ENCODE measurements at places on chromosomes 11 and 22.

DNA sequence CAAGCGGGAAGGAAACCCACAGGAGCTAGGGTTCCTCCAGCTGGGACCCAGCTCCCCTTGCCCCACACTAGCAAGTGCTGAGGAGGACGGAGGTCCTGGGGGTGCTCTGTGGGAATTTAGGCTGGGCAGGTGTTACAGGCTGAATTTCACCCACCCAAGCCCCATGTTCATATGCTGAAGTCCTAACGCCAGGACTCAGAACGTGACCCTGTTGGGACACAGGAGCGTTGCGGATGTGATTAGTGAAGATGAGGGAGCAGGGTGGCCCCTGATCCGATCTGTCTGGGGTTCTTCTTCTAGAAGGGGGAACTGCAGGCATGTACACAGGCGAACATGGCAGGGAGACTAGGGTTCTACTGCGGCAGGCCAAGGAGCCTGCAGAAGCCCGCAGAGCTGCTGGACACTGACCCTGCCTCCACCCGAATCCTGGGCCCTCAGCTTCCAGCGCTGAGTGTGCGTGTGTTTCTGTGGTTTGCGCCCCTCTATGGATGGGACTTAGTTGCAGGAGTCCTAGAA, 103.4 kb upstream of the FGF3 start:
- no peak for DNase-seq

DNA sequence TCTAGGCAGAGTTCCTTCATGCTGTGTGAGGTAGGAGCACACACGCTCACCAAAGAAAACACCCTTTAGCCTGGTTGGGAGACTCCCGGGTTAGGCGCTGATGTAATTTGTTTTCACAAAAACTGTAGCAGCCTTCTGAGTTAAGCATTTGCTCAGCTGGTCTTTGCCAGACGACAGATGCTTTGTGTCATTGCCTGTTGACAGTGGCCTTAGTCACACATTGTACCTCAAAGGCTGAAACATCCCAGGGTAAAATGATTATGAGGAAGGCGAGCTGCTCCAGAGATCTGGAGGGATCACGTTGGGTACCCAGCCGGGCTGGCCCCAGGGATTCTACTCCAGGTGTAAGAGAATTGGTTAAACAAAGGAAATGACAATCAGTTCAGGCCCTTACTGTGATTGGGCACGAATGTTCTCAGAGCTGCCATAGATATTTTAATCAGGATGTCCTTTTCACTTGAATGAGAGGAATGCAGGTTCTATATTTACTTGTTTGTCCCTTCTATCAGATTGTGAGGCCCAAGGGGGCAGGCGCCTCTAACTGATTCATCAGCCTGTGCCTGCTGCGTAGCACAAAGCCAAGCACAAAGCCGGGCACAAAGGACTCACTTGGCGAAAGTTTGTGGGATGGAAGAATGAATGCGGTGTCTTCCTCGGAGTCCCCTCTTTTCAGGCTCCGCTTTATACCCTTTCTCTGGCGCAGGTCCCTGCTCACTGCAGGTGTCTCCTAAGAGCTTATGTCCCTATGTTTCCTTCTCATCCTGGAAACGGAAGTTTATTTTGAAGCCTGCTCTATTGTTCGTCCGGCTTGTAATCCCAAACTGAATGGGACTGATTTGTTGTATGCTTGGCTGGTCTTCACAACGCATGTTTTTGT, 47.1 kb downstream of the ADM start:
- DNase-seq: peak; percentile 96

DNA sequence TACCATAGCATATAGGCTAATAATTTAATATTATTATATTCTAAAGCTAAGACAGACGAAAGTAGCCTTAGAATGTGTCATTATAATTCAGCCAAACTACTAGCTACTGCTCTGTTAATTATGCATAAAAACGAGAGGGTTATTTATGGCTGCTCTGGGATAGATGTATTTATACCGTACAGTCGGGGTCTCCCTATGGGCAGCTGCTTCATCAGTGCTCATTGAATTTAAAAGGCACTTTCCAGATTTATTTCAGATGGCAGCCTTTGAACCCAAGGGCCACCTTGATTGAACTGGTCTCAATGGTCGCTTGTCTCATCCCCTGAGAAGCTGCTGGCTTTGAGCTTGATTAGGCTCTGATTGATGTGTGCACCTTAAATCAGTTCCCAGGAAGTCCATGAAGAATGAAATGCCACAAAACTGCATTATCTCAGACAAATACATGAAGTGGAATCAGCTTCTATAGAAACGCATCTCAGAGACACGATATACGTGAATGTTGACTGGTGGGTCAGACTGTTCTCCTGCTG, 377.6 kb downstream of the LRRC4C start:
- DNase-seq: no peak

- no peak for DNase-seq
These were observed 1433.8 kb downstream of the BRD1 start for GRCh38 chr22:48393885-48394284.

DNA sequence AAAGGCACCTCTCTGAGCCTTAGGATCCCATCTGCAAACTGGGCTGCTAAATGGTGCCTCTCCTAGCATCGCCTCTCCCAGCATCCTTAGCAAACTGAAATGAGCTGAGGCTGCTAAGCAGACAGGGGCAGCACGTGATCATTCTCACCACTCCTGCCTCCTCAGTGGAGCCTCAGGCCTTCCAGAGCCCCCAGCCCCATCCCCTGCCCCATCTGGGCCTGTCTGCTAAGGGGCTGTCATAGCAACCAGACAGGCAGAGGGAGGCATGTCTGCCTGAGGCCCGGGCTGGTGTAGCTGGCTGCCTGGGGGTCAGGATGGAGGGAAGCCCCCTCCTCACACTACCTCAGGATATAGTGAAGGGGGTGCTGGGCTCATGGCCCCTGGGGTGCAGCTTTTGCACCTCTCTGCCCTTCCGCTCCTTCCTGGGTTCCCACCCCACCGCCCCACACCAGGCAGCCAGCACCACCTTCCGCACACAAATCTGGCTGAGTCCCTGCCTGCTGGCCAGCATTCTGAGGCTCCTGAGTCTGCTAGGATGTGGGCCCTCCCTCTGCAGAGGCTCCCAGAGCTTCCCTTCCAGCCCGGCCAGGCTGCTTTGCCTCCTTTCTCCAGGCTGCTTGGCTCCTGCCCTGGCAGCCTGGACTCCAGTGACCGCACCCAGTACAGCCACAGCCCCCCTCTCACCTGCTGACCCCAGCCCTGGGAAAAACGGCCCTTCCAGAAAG, 47.5 kb upstream of the TTLL12 start:
- no peak for DNase-seq

- DNase-seq: no peak
These were observed 8.8 kb upstream of the SEC14L4 start for GRCh38 chr22:30514252-30514651.

- no peak for DNase-seq
These were observed 366.9 kb downstream of the BRD1 start for GRCh38 chr22:49460592-49461281.

GRCh38 chr11:131584785-131585592, 214.6 kb downstream of the NTM start:
- DNase-seq: peak; percentile 91

- no peak for DNase-seq
These were observed 20.0 kb upstream of the TUB start for GRCh38 chr11:8060801-8061554.

- no peak for DNase-seq
These were observed 24.8 kb downstream of the DCUN1D5 start for GRCh38 chr11:103067118-103067517.

GRCh38 chr11:13963949-13964770, 1.6 kb downstream of the SPON1 start:
- DNase-seq: peak; percentile 79

DNA sequence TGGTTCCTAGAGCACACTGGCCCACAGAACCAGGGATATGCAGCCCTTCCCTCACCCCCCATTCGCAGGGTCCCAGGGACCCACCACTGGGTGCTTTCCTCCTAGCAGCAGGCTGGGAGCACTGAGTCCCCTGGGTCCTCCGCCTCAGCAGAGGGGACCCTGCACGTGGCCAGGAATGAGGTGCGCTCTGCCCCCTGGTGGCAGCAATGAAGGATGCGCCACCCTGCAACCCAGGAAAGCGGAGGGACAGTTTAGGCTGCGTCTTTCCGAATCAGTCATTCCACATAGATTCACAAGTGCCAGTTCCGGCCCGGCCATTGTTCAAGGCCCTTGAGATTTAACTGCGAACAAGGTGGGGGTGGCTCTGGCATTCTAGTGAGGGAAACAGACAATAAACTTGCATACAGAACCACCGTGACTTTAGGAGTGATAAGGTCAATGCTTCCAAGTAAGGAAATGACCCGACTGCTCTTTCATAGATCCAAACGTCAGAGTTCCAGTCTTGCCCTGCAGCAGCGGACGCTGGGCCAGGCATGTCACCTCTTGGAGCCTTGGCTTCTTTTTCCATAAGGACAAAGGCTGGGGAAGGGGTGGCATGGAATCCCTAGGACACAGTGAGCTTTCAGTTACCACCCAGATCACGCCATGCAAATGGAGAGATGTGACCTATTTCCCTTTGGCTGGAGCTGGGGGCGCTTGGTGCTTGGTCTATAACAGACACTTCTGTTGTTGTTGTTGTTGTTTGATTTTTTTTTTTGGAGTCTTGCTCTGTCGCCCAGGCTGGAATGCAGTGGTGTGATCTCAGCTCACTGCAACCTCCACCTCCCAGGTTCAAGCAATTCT, 7.7 kb downstream of the RIN1 start:
- DNase-seq: peak; percentile 96

DNA sequence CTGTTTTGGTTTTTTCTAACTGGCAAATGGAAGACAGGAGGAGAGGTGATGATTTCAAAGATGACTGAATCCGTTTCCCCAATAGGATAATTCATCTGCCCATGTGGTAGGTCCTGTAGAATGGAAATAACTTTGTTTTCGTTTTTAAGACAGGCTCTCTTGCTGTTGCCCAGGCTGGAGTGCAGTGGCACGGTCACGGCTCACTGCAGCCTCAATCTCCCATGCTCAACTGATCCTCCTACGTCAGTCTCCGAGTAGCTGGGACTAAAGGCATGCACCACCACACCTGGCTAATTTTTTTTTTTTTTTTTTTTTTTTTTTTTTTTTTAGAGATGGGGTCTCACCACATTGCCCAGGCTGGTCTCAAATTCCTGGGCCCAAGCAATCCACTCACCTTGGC, 77.4 kb upstream of the BIRC3 start:
- no peak for DNase-seq

DNA sequence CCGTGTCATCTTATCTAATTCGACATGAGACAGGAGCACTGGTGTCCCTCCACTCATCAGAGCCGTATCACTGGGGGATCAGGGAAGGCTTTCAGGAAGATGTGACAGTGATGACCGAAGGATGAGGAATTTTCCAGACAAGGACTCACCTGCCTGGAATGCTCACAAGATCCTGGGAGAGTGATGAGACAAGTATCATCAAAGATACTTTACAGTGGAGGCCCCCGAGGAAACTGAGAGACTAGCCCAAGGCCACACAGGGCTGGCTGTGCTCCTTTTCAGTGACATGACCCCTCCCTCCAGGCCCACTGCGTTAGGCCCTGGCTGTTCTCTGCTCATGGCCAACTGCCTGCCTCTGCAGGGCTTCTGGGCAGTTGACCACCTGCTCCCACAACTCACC, 13.0 kb downstream of the CLPB start:
- DNase-seq: no peak

GRCh38 chr11:44557464-44557863, 8.0 kb upstream of the CD82 start:
- no peak for DNase-seq

DNA sequence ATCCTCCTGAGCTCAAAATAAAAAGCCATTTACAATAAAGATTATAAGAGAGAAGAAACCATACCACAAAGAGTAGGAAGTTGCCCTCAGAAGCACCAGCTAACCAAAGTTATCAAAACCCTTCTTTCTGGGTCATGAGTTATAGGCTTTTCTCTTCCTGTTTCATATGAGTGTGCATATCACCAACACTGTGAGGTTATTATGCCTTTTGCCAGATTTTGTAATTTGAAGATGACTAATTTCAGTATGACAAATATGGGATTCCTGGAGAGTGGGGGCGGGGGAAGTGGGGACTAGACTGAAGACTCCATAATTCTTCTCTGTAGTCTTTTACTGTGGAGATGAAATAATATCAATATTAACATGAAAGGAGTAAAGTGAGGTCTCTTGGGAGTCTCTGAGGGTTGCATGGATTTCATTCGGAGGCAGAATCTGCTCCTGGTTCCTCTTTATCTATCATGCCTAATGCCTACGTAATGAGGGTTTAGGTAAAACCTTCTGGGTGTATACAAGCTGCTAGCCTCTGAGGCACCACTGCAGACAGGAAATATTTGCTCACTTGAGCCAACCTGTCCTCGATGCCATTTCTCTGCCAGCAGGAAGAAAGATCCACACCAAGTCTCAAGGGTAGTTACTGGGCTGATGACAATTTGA, 2.1 kb downstream of the LPXN start:
- no peak for DNase-seq

- no peak for DNase-seq
These were observed 4.1 kb upstream of the B4GALNT4 start for GRCh38 chr11:364991-365725.

DNA sequence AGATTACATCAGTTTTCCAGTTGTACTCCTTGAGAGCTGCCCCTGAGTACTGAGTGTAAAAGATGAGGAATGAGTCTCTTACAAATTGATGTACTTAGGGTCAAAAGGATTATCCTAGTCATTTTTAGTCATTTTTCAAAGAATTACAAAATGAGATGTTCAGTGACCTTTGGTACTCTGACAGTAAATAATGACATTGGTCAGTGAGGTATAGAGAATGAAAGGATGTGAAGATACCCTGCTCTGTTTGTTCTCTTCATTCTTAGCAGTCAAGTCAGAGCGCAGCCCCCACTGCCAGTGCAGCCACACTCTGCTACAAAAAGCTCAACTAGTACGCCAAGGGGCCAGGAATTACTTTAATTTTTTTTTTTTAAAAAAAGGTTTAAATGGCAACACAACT, 4.1 kb upstream of the ESAM start:
- no peak for DNase-seq

DNA sequence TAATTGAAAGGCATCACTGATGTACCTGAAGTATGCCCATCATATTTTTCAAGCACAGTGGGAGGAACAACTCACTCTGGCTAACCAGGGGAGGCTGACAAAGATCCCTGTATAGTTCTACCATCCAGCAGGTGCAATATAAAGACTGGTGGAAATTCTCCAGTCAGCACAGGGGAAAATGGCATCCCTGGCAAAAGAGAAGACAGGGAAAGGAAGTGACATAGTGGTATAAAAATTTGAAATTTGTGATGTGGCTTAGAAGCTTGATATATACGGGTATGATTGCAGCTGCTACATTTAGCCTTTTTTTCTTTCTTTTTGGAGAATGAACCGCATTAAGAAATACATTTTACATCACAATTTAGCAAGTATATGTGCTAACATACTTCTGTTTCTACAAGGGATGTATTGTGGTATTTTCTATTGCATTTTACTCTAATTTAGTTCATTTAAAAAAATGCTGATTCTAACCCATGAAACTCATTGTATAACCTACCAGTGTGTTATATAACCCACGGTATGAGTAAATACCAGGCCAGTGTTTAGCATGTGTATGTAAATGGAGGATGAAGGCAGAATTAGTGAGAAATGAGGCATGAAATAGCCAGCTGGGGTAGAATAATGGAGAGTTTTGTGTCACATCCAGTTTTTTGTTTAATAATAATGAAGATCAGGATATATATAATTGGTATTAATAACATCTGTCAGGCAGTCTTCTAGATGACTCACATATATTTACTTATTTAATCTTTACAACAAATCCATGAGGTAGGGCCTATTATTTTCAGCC, 186.1 kb downstream of the ARHGAP42 start:
- DNase-seq: no peak

- DNase-seq: no peak
These were observed 65.8 kb downstream of the LRRC32 start for GRCh38 chr11:76604626-76605241.
